ENCODE measurements at places on chromosomes 1 and 21.

DNA sequence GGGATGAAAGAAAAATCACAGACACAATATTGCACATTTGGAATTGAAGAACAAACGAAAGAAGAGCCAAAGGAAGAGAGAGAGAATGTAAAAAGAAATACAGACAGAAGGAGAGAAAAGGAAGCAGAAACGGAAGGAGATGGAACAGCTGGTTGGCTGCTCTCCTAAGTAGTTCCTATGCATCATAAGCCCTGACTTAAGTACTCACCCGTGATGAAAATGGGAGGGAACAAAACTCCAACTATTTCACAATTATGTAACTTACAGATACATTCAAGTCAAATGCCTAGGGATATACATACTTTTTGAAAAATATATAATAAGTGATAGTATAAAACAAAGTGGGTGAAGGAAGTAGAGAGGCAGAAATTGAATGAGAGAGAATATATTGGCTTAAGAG is 88.5 kb downstream of the TTLL7 start:
- H3K4me1 ChIP-seq: no peaks in the 10 kb centered on the region
- H3K4me3 ChIP-seq: no peak overlapping the region
- H3K36me3 ChIP-seq: no peaks in the 10 kb centered on the region
- DNase-seq: no peak
- peaks cover 6% of the 10 kb centered on the region for H3K27me3 ChIP-seq

DNA sequence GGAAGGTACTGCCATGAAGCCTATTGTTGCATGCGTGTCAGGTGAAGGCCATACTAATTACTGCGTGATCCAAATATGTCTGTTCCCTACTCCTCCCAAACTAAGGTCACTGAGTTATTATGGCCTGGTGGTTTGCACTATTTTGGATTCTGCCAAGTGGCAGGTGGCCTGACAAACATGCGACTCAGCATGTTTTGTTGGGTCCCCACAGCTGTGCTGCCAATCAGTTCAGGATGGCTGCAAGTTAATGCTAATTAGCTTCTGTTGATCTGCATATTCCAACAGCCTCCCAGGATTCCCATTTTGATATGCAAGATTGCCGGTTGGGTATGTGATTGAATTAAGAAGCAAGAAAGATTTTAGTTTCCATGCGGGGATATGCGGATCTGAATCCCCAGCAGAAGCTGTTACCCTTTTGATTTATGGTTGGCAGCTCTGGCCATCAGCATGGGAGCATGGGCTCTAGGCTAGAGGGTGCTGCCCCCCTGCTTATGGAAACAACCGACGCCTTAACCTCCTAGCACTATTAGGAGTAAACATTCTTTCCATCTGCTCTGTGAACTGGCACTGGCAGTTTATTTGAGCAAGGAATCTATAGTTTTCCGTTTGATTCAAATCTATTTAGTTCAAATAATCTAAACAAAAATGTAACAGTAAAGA is 429.8 kb upstream of the C1orf87 start:
- H3K36me3 ChIP-seq: no peaks in the 10 kb centered on the region
- no peak overlapping the region for H3K4me3 ChIP-seq
- no peaks in the 10 kb centered on the region for H3K27me3 ChIP-seq
- no peak for DNase-seq
- no peak overlapping the region for H3K27ac ChIP-seq

DNA sequence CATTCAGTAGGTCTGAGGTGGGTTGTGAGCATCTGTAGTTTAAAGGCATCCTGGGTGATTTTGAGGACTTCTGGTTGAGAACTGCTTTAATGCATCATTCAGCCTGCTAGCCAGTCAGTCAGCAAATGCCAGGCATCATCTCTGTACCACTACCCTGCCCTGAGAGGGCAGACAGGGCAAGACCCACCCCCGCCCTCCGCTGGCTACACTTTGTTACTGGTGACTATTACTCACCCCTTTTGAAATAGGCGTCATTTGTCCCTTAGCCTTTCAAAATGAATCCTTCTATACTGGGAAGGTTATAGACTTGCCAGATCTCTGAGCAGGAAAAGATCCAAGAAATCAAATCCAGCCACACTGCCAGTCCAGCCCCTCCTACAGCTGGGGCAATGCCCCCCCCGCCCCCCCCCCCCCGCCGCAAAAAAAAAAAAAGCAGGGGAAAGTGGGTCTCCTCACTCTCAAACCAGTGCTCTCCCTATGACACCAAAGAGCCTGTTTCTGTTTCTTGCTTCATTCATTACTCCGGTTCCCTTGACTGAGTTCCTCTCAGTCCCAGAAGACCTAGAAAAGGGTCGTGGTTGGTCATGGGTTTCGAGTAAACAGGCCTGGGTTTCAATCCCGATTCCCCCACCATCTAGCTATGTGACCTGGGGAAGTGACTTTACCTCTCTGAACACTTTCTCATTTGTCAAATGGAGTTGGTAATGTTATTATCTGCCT is 4.4 kb downstream of the SELENON start:
- no peak for DNase-seq
- H3K4me3 ChIP-seq: no peak overlapping the region
- H3K27me3 ChIP-seq: no peaks in the 10 kb centered on the region

GRCh38 chr21:40164905-40165772 is 297.9 kb downstream of the PCP4 start:
- H3K36me3 ChIP-seq: no peaks in the 10 kb centered on the region
- H3K27me3 ChIP-seq: no peaks in the 10 kb centered on the region
- no peak overlapping the region for H3K27ac ChIP-seq
- DNase-seq: no peak
- H3K4me1 ChIP-seq: no peaks in the 10 kb centered on the region

GRCh38 chr21:36757196-36757595 is 58.3 kb downstream of the SIM2 start:
- H3K27ac ChIP-seq: no peak overlapping the region
- no peak overlapping the region for H3K4me3 ChIP-seq
- DNase-seq: no peak
- H3K27me3 ChIP-seq: no peaks in the 10 kb centered on the region
- H3K36me3 ChIP-seq: peaks cover 4% of the 10 kb centered on the region
- H3K4me1 ChIP-seq: no peaks in the 10 kb centered on the region

DNA sequence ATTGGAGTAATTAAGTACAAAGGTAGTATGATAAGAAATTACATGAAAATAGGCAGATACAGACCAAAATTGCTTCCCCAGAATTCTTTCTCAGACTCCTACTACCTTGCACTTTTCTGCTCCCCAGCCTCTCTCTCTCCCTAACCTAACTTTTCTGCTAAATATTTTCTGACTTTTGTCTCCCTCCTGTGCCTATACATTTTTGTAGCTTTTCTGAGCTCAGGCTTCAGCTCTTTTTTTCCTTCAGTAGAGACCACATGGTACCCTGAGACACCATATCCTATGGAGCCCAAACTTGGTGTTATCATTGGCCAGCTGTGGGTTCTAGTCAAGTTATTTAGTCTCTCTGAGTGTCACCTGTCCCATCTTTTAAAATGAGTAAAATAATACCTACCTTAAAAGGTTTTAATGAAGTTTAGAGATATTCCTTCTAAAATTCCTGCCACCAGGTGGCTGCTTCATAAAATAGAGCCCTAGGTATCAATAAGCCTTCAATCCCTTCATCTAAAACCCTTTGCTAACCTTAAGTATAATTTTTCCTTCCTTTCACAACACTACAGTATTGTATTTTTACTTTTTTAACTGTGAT is 237.6 kb upstream of the DUSP10 start:
- no peaks in the 10 kb centered on the region for H3K4me1 ChIP-seq
- no peaks in the 10 kb centered on the region for H3K36me3 ChIP-seq
- no peak overlapping the region for H3K27ac ChIP-seq
- H3K27me3 ChIP-seq: no peaks in the 10 kb centered on the region
- no peak for DNase-seq
- no peak overlapping the region for H3K4me3 ChIP-seq

GRCh38 chr21:32173121-32173724 is 105.6 kb downstream of the MIS18A start:
- peaks cover 10% of the 10 kb centered on the region for H3K27me3 ChIP-seq
- no peak for DNase-seq
- H3K4me3 ChIP-seq: no peak overlapping the region
- H3K27ac ChIP-seq: no peak overlapping the region

GRCh38 chr1:60244906-60245305 is 171.3 kb upstream of the C1orf87 start:
- H3K4me1 ChIP-seq: no peaks in the 10 kb centered on the region
- H3K27me3 ChIP-seq: no peaks in the 10 kb centered on the region
- H3K4me3 ChIP-seq: no peak overlapping the region
- no peak overlapping the region for H3K27ac ChIP-seq
- H3K36me3 ChIP-seq: no peaks in the 10 kb centered on the region

GRCh38 chr1:27045973-27046558 is 33.4 kb upstream of the TENT5B start:
- DNase-seq: peak; percentile 42
- H3K4me1 ChIP-seq: peaks cover 20% of the 10 kb centered on the region
- H3K27me3 ChIP-seq: no peaks in the 10 kb centered on the region
- H3K4me3 ChIP-seq: no peak overlapping the region

DNA sequence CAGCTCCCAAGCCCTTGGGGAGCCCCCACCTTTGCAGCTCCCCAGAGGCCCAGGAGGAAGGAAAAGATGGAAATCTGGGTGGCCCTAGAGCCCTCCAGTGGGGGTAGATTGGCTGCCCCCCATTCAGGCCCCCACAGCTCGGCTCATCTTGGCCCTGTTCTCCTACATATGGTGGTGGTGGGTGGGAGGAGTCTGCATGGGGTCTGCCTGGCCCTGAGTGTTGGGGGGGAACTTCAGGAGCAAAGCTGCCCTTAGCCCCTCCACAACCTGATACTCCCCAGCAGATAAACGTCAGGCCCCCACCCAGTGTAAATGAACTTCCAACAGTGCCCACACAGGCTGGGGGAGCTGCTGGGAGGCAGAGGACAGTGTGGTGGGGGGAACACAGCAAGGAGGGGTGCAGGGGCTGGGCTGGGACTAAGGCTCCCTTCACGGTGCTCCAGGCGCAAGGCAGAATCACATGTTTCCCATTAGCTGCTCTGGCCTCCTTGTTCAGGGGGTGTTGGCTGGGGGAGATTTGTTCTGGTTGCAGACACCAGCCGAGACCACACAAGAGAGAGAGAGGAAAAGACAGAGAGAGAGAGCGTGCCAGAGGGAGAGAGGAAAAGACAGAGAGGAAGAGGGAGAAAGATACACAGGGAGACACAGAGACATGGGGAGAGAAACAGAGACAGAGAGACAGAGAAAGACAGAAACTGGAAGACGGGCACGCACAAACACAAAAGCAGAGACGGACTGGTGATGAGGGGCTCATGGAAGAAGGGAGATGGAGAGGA is 42.6 kb downstream of the AHDC1 start:
- H3K36me3 ChIP-seq: no peaks in the 10 kb centered on the region
- peaks cover 16% of the 10 kb centered on the region for H3K4me1 ChIP-seq
- H3K27me3 ChIP-seq: no peaks in the 10 kb centered on the region
- no peak overlapping the region for H3K4me3 ChIP-seq
- DNase-seq: no peak

GRCh38 chr1:29785137-29785527 is 548.8 kb downstream of the PTPRU start:
- peaks cover 4% of the 10 kb centered on the region for H3K27me3 ChIP-seq
- H3K36me3 ChIP-seq: no peaks in the 10 kb centered on the region
- DNase-seq: no peak
- no peak overlapping the region for H3K27ac ChIP-seq
- H3K4me1 ChIP-seq: no peaks in the 10 kb centered on the region
- H3K4me3 ChIP-seq: no peak overlapping the region

DNA sequence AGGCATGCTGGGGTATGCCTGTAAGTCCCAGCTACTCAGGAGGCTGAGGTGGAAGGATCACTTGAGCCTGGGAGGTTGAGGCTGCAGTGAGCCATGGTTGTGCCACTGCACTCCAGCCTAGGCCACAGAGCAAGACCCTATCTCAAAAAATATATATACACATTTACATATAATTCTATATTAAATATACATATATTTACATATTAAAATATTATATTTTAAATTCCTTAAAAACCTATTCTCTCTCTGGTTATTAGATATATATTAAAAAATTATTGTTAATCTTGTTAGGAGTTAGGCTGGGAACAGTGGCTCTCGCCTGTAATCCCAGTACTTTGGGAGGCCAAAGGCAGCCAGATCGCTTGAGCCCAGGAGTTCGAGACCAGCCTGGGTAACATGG is 22.7 kb downstream of the GLMN start:
- peaks cover 49% of the 10 kb centered on the region for H3K36me3 ChIP-seq
- H3K4me3 ChIP-seq: no peak overlapping the region
- no peaks in the 10 kb centered on the region for H3K4me1 ChIP-seq
- no peaks in the 10 kb centered on the region for H3K27me3 ChIP-seq

- H3K4me1 ChIP-seq: peaks cover 37% of the 10 kb centered on the region
- H3K27me3 ChIP-seq: no peaks in the 10 kb centered on the region
- no peak overlapping the region for H3K27ac ChIP-seq
- DNase-seq: no peak
Observed at GRCh38 chr1:116329524-116330341, 43.3 kb upstream of the ATP1A1 start.

DNA sequence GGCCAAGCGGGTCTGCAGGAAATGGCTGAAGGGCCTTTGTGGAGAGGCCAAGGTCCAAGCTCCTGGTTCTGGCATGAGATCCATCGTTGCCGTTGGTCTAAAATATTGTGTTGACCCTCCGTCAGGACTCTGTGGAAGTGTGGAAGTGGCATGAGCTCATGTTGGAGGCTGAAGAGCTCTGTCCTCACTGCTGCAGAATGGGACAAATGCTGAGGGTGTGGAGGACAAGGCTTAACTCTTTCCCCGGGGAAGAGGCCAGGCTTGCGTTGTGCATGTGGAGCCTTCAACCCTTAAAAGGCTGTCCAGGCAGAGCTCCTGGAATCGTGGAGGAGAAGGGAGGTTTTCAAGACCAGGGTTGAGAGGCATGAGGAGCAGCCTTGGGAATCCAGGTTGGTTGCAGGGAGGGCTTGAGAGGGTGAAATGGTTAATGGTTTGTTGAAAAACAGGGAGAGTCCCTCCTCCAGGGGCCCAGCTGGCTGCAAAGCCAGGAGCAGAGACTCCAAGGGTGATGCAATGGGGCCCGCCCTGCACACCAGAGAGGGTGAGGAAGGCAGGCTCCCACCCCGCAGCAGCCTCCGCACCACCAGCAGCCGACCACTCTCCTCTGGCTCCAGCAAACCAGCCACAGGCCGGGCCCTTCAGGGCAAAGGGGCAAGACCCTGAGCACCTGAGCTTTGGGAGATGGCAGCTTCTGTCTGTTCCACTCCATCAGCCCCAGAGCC is 6.7 kb upstream of the AHCYL1 start:
- no peak for DNase-seq
- peaks cover 3% of the 10 kb centered on the region for H3K4me1 ChIP-seq
- H3K27me3 ChIP-seq: no peaks in the 10 kb centered on the region
- H3K36me3 ChIP-seq: no peaks in the 10 kb centered on the region
- H3K4me3 ChIP-seq: no peak overlapping the region
- H3K27ac ChIP-seq: no peak overlapping the region

DNA sequence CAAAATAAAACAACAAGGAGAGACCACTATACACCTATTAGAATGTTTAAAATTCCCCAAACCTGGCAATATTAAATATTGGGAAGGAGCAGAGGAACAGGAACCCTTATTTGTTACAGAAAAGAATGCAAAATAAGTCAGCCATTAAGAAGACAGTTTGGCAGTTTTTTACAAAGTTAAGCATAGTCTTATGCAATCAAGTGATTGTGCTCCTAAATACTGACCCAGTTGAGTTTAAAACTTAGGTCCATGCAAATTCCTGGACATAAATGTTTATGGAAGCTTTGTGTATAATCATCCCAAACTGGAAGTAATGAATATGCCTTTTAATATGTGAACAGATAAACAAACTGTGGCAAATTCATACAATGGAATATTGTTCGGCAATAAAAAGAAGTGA is 72.9 kb upstream of the RGS4 start:
- no peak for DNase-seq
- peaks cover 5% of the 10 kb centered on the region for H3K27me3 ChIP-seq
- H3K36me3 ChIP-seq: no peaks in the 10 kb centered on the region
- H3K4me1 ChIP-seq: no peaks in the 10 kb centered on the region

Data from CD4-positive, alpha-beta T cell (primary cell).